H1 (cell line): ENCODE measurements at places on chromosomes 12 and 14.
A peak's percentile ranks its signal among the peaks of the same experiment; 100 is the strongest.

DNA sequence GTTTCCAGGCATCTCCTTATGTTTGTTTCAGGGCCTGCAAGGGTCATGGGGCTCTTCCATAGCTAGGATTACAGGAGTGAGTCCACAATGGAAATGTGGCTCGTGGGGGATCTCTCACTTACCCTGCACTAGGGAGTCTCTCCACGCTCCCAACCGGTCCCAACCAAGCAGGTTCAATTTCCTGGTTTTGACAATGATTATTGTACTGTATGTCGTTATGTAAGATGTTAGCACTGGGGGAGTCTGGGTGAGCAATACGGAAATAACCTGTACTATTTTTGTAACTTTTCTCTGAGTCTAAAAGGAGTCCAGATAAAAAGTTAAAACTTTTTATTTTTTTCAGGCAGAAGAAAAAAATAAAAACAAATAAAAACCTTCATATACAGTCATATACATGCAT, 325.7 kb upstream of the RGS6 start:
- no peak for DNase-seq

- DNase-seq = no peak
These were observed 160.8 kb downstream of the UNC79 start for GRCh38 chr14:93591506-93591905.

DNA sequence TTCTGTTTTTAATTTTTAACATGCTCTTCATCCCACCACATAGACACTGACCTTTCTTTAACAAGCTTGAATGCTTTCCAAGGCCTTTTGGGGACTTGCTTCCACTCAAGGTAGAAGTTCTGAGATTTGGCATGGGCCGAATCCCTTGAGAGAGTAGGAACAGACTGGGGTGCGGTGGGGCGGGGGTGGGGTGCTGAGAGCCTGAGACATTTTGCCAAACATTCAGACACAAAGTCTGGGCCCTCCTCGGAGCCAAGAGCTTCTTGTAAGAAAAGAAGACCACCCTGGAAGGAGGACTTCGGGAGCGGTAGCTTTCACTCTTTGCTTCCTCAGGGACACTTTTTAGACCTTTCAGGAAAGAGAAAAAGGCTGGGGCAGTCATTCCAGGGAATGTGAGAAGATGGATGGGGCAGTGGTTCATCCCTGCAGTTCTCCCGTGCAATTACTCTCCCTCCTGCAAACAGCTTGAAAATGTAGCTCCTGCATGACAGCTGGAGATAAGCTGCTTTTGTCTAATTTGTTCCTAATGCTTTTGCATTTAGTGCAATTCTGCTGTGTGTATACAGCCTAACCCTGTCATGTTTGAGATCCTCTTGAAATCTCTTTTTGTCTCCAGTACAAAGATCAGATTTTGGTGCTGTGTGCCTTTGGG, 16.3 kb upstream of the MYO1H start:
- no peak for DNase-seq

- DNase-seq = no peak
These were observed 10.5 kb downstream of the COCH start for GRCh38 chr14:30884901-30885300.

DNA sequence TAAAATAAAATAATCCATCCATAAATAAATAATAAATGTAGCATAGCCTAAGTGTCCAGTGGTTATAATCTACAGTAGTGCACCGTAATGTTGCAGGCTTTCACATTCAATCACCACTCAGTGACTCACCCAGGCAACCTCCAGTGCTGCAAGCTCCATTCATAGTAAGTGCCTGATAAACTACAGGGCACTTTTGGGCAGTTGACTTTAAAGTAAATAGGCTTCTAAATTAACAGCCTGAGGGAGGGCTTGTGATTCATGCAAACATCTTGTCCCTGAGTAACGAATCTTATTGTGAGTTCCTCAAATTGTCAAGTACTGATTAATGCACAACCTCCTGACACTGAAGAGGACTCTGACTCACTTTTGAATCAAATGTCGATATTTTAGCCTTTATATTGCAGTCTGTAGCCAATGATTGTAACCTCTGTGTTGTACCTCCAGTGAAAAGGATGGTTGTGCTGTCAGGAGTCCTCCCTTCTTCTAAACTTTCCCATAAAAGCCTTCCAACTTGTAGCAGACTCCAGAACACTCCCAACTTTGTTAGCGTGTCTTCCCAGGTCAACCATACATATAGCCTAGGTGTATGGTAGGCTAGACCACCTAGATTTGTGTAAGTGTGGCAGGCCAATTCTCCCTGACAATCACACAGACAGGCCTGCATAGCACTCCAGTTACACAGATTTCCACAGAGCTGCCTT, 55.0 kb upstream of the BICD1 start:
- DNase-seq = no peak

GRCh38 chr12:104643093-104643818, 186.5 kb downstream of the CHST11 start:
- DNase-seq = no peak

- DNase-seq = no peak
These were observed 83.6 kb downstream of the BBS10 start for GRCh38 chr12:76264611-76265012.

DNA sequence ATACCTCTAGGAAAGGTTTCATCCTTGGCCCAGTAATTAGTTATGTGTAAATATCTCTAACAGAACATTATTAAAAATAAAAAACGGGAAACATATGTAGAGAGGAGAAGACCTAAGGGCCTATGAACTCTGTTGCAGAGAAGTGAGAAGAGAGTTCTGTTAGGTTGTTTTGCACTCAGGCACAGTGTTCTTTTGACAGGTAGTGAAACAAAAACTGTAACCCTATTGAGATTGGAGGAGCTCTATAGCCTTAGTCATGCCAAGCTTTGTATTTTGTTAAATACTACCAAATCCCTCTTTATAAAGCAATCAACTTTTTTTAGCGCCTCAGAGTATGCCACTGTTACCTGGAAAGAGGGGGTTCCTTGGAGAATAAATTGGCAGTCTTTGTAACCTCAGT, 77.6 kb downstream of the CNTN1 start:
- no peak for DNase-seq

- no peak for DNase-seq
These were observed 54.5 kb downstream of the VCPKMT start for GRCh38 chr14:50061664-50062437.

GRCh38 chr12:11654802-11655201, 5.3 kb downstream of the ETV6 start:
- no peak for DNase-seq

DNA sequence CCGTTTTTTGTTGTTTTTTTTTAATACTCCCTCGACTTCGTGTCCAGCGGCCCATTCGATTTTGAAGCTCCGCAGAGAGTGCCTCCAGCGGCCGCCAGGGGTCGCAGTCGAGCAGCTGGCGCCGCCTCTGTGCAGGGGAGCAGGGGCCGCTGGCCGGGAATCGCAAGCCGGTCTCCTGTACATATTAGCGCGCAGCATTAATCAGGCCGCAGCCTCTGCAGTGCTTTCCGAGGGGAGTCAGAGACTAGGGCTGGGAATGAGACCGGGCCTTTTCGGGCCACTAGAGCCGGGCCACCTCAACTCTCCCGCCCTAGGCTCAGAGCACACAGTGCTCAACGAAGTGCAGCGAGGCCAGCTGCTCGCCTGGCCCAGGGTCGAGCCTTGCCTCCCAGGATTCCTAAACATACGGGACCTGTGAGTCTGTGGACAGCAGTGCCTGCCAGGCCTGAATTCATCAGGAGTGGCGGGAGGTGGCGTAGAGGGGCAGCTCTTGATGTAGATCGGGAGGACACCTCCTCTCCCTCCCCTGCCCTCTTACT, 81.8 kb downstream of the EMP1 start:
- peak; percentile 47 for DNase-seq

DNA sequence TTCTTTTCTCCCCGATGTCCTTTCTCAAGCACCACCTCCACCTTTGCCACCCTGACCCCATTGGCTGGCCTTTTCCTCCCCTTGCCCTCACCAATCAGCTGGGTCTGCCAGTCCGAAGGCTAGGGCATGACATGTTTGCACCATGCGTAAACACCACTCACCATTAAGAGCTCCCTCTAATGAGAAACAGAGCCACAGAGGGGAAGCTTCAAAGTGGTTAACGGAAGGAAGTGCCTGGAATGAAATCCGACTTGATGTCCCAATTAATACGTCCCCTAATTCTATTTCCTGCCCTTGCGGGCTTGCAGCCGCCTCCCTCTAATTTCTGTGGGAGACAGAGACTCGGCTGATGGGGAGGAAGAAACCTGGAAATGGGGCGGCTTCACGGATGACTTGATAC, 318.5 kb upstream of the TBX3 start:
- no peak for DNase-seq

- no peak for DNase-seq
These were observed 3.1 kb downstream of the GALC start for GRCh38 chr14:87989956-87990299.

DNA sequence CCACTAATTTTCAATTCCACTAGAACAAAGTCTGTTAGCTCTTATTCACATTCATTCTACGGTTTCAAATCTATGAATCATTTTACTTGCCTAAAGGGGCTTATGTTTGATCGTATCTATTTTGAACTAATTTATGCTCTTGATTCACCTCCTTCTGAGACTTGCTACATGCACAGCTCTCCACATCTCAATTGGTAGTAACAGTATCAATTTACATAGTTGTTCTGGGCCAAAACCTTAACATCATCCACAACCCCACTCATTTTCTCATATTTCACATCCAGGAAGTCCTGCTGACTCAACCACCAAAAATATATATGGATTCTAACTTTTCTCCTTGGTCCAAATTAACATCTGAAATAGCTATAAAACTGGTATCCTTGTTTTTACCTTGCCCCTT, 208.6 kb downstream of the RASSF9 start:
- DNase-seq = no peak

DNA sequence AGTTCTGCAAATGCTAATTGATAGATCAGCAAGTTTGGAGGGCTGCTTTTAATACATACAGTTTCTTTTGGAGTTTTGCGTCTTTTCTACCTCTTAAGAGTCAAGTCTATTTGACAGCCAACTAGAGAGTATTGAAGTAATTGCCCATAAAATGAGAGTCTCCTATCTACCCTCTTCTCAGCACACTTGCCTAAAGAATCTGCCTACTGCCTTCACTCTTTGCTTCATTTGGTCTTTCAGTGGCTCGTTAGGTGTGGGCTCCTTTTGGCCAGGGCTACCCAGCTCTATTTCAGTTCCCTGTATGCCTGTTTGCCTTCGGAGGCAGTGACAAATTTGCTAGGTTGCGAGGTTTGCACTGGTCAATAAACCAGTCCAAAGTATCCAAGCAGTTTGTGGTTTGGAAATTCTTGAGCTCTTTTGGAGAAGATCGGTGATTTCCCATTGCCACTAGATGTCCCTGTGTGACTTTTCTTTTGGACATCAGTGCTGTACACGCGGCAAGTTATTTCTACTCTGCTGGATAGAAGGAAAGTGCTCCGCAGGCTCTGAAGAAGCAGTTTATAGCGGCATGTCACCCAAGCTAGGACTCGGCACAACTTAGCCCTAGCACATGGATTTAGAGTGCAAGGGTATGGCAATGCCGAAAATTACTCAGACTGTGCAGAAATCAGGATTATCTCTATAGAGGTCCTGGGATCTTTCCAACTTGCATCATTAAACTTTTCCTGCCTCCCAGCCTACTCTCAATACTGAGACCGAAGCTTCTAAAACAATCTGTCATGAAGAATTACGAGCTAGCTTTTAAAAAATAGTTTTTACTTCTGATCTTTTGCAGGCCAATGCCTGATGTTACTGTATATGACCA, 38.6 kb downstream of the MGST1 start:
- DNase-seq = no peak

DNA sequence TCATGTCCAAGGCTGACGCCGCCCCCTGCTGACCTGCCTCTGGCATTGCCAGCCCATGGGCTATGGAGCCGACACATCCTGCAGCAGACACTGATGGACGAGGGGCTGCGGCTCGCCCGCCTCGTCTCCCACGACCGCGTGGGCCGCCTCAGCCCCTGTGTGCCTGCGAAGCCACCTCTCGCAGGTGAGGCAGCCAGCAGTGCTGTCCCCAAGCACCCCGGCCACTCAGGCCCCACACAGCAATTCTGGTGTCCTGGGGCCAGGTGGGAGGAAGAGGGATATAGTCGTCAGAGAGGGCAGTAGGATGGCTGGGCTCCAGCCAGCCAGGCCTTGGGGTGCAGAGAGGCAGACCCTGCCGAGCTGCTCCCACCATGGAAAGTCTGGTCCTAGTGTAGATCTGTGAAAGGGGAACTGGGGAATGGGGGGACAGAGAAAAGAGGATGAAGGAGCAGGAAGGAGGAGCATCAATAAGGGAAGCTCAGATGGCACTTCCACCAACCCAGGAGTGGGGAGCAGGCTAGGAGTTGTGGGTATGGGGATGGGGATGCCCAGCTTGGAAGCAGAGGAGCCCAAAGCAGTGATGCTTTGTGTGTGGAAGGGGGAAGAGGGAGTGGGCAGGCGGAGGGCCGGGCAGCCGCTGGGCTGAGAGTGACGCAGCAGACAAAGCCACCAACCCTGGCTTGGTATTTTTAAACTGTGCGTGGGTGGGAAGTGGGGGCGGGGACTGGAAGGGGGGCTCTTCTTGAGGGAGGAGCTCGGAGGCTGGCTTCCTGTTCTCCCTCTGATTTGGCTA, 4.7 kb downstream of the NAB2 start:
- DNase-seq = peak; percentile 90

- no peak for DNase-seq
These were observed 12.8 kb downstream of the BDKRB2 start for GRCh38 chr14:96217376-96217913.

DNA sequence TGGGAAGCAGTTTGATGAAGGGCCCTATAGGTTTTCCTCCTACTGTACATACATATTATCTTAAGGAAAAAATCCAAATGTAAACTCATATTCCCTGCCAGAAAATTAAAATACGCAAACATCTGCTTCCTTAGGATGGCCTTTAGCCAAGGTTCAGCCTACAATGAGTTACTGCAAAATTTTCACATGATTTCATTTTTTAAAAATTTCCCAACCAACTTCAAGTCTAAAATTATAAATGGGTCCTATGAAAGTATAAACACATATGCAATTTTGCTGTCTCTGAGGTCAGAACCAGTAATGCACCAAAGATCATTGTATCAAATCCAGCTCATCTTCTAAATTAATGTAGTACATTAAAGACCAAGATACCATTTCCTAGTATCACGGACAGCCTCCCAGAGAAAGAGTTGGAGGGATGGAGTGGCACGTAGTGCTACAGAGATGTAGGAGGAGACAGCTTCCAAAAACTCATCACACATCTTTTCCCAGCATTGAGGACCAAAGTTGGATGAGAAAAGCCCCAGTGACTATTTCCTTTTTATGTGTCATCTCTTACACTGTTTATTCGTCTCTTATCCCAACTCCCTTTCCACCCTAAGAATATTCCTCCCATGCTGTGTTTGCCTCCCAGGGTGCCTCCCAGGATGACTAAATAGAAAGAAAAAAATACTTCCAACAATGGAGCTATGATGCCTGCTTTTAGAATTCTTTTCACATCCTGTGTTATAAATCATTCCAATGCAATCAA, 92.3 kb upstream of the SLCO1C1 start:
- DNase-seq = no peak

- no peak for DNase-seq
These were observed 2.0 kb downstream of the PTPN11 start for GRCh38 chr12:112420740-112421139.

DNA sequence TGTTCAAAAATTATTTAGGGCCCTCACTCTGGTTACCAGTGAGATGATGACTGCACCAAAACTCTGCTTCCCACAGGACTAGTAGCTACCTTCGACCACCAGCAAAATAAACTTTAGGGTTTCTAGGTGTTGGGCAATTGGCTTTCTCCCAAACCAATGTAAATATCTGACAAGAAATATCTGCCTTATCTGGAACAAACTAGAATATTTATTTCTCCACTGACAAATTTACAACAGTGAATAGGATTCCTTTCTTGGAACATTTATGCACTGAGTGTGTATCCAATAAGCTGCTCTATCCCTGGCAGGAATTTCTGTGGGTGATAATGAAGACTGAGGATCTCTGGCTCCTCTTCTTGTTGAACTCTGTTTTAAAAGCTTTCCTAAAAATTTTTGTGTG, 148.6 kb downstream of the SLC6A15 start:
- no peak for DNase-seq
